ENCODE measurements at places on chromosomes 7 and 10.

DNA sequence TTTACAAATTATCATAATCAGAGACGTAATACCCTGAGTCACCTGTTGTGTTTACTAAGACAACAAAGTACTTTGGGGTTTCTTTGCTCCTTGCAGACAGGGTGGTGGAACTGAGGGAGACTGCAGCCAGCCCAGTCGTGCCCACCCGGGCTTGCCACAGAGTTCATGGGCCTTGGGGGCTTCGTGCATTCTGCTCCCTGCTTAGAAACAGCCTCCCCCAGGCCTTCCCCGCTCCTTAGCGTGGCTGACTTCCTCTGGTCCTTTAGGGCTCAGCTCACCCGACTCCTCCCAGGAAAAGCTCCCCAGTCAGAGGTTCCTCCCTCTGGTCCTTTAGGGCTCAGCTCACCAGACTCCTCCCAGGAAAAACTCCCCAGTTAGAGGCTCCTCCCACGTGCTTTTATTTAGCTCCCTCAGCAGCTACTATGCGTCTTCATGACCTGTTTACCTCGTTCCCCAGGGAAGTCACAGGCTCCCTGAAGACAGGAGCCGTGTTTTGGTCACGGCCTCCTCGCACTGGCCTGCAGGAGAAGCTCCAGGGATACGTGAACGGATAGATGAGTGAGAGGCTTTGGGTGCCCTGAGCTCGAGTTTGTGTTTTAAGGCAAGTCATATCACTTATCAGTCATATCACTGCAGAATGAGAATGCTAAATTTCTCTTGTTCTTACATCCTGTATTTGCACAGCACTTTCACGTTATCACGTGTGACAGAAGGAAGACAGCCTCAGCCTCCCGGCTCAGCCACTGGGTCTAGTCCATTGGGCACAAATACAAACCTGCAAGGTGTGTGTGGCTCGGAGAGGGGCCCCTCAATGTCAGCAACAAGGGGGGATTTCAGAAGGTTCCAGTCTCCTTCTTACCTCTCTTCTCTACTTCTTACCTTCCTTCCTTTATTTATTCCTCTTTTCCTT, 52.7 kb upstream of the VIPR2 start:
- peak; percentile 57 for DNase-seq

DNA sequence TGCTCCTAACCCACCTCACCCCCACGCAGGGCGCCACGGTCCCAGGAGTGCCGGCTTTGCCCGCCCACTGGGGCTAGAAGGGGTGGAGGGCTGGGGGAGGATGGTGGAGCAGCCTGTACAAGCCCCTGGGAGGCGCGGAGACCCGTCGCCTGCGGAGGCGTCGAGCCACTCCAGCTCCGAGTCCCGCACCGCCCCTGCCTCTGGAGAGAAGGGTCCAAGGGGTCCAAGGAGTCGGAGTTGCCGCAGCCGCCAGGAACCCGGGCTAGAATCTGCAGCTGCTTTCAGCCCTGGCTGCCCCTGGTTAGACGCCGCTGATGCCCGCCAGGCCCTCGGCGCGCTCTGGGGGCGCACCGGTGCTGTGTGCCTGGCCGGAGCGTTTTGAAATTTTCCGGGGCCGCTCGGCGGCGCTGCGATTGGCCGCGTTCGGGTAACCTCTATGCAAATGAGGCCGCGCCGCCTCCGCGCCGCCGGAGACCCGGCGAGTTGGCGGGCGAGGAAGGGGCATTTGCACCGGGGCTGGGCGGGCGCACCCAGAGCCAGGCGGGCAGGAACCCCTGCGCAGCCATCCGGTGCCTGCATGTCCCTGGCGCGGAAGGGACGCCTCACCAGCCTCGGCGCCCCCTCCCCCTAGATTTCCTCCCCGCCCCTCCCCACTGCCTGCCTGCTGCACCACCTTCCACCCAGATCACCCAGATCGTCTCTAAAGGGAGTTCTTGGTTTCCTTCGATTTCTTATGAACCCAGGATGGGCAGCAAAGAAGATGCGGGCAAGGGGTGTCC, at the start of gene HMX2:
TSS of gene HMX2 (plus strand) at position 502 of the 779 bp plus-strand sequence. CDS start at position 745, 243 bp downstream.
- no peak for DNase-seq

GRCh38 chr10:69961881-69962745, 90.5 kb upstream of the MACROH2A2 start:
- DNase-seq = no peak

- DNase-seq = no peak
These were observed 3.0 kb downstream of the FAM204A start for GRCh38 chr10:118339111-118339510.

- no peak for DNase-seq
These were observed 592 bp upstream of the MAPK8 start for GRCh38 chr10:48305905-48306264.

DNA sequence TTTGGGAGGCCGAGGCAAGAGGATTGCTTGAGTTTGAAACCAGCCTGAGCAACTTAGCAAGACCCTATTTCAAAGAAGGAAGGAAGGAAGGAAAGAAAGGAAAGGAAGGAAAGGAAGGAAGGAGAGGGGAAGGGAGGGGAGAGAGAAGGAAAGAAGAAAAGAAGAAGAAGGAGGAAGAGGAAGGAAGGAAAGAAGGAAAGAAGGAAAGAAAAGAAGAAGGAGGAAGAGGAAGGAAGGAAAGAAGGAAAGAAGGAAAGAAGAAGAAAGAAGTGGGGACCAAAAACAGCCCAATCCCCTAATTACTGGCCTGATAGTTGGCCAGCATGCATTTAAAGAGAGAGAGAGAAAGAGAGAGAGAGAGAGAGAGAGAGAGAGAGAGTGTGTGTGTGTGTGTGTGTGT, 66.4 kb downstream of the EEPD1 start:
- DNase-seq = no peak

DNA sequence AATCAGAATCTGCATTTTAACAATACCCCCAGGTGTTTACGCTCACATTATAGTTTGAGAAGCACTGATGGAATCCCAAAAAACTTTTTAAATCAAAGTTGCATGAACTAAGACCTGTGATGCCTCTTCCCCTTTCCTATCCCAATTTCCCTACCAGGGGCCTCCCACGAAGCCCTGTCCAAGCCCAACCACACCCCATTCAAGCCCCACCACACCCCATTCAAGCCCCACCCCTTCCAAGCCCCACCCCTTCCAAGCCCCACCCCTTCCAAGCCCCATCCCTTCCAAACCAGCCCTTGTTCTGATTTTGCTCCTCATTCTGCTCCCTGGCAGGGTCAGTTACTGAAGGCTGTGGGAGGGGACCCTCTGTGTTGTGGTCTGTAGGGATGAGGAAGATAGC, 9.8 kb upstream of the AQP1 start:
- DNase-seq = no peak

GRCh38 chr10:986137-986825, 2.0 kb upstream of the GTPBP4 start:
- no peak for DNase-seq
